ENCODE measurements at places on chromosomes 1 and 21.

GRCh38 chr1:20609541-20609940 is 20.6 kb downstream of the CDA start:
- H3K4me3 ChIP-seq, result no peak overlapping the region
- no peak for DNase-seq
- H3K27me3 ChIP-seq, result no peaks in the 10 kb centered on the region
- no peak overlapping the region for H3K27ac ChIP-seq

GRCh38 chr1:54549181-54549924 is 1.3 kb downstream of the ACOT11 start:
- no peaks in the 10 kb centered on the region for H3K27me3 ChIP-seq
- no peaks in the 10 kb centered on the region for H3K36me3 ChIP-seq
- DNase-seq, result no peak
- no peak overlapping the region for H3K4me3 ChIP-seq
- H3K27ac ChIP-seq, result no peak overlapping the region
- H3K4me1 ChIP-seq, result peaks cover 46% of the 10 kb centered on the region

GRCh38 chr1:20271498-20272400 is 18.9 kb upstream of the VWA5B1 start:
- no peak overlapping the region for H3K4me3 ChIP-seq
- DNase-seq, result no peak
- H3K27ac ChIP-seq, result no peak overlapping the region
- no peaks in the 10 kb centered on the region for H3K4me1 ChIP-seq
- H3K36me3 ChIP-seq, result no peaks in the 10 kb centered on the region
- H3K27me3 ChIP-seq, result no peaks in the 10 kb centered on the region

GRCh38 chr1:168483539-168483938 is 60.3 kb downstream of the XCL2 start:
- no peaks in the 10 kb centered on the region for H3K36me3 ChIP-seq
- no peak for DNase-seq
- H3K4me3 ChIP-seq, result no peak overlapping the region
- no peaks in the 10 kb centered on the region for H3K27me3 ChIP-seq
- H3K27ac ChIP-seq, result no peak overlapping the region

GRCh38 chr1:14668538-14668937 is 70.1 kb downstream of the KAZN start:
- no peak overlapping the region for H3K4me3 ChIP-seq
- H3K36me3 ChIP-seq, result no peaks in the 10 kb centered on the region
- DNase-seq, result no peak

DNA sequence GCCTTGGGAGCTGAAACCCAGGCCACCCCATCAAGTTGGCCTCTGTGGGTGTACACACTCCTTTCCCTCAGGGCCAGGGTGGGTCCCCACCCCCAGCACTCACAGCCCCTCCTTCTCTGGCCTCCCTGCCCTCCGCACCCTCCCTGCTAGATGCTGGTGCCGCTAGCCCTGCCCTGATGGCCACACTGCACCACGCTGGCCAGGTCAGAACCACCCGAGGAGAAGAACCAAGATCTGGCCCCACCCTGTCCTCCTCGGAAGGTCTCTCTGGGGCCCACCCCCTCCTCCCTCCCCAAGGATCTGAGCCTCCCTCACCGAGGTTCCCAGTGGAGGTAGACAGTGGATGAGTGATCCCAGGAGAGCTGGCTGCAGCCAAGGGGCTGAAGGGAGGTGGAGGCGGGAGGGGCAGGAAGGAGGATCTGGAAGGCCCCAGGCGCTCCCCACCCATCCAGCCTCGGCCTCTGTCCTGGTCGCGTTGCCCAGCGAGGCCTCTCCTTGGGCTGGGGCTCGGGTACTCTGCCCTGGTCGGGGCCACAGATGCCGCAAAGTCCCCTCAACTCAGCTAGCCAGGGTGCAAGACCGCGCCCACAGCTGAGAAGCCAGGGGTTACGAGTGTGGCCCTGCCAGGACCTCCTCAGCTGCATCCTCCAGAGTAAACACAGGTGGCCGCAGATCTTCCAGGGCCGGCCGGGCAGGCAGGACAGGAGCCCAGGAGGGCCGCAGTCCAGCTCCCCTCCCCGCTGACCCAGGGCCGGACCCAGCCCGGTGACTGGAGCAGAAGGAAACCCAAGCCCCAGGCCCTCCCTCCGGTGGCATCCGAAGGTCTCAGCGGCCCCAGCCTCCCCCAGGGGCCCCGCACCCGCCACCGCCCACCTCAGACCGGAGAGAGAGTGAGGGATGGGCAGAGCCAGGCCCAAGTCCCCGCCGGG is 5.2 kb downstream of the B3GALT6 start:
- H3K27me3 ChIP-seq, result peaks cover 34% of the 10 kb centered on the region
- no peaks in the 10 kb centered on the region for H3K36me3 ChIP-seq

Measured in common myeloid progenitor, CD34-positive (primary cell).